Stimulated activated CD4-positive, alpha-beta T cell treated with anti-CD3 and anti-CD28 coated beads, TNF-alpha, amount 100 ng/mL, for 4 hours (primary cell): ENCODE measurements at places on chromosomes 12 and 14.

- DNase-seq = no peak
These were observed 11.7 kb upstream of the OASL start for GRCh38 chr12:121050725-121051124.

GRCh38 chr14:80618751-80619329 lies 322.7 kb downstream of the CEP128 start:
- DNase-seq = no peak

DNA sequence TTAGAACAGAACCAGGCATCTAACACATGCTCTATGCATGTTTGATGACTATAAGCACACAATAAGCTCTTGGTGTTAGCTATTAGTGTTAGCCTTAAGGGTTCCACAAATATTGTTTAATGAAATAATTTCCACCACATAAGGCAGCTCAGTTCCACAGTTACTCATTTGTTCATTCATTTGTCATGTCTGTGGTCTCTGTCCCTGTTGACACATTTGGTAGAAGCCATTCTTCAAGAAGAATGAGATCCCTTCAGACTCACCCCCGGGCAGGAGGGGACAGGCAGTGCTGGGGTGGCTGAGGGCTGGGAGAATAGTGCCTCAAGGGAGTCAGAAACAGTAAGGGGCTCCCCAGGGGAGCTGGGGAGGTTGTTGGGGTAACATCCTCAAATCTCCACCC lies 3.7 kb upstream of the FAIM2 start:
- no peak for DNase-seq

DNA sequence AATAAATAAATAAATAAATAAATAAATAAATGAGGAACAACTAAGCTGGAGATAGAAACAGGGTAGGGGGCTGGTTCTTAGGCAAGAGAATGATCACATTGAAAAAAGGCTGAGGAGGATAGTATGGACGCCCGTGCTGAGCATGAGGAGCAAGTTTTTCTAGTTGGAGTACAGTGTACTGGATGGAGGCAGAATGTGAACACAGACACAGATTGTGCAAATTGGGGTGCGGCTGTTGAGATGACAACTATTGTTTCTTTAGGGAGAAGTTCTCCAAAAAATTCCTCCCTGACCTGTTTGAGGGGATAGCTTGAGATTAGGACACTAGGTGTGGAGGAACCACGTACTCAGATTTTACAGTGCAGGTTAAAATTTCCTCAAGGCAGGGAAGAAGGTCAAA lies 979 bp upstream of the BIN2 start:
- no peak for DNase-seq

GRCh38 chr12:113997365-113997764 lies 31.2 kb upstream of the RBM19 start:
- DNase-seq = no peak

- DNase-seq = no peak
These were observed 66.7 kb upstream of the PNMA1 start for GRCh38 chr14:73780896-73781295.

DNA sequence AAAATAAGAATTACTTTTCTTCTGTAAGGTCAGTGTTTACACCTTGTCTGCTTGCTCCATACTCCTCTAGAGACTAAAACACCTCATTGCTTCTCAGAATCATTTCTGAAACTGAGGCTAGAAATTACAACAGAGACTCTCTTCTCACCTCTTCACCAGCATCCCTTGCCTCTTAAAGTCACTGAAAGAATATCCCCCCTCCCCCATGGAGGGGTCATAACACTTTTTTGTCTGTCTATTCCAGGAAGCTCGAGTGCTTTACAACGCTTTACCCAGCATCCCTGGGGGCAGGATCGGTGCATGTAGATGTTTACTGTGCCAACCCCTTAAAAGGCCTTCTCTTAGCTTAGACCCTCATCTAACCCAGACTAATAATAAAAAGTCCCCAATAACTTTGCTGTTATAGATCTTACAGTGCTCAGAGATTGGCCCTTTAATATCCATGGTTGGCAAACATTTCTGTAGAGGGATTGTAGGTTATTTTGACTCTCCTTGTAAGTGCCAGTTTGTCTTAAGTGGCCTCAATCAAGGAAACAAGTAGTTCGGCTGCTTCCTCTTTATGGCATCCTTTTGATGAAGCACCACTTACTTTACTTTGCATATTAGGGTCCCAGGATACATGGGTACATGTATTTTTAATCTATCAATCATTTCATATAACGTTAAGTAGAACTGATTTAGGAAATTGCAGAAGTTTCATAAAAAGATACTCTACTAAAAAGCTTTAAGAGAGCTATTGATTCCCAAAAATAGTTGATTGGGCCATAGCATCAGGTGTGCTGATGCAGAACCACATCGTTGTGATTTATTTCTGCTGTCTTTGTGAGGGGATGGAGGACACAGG lies 29.3 kb downstream of the PRKCH start:
- no peak for DNase-seq

GRCh38 chr14:68020999-68021663 lies 201.6 kb downstream of the RAD51B start:
- no peak for DNase-seq

DNA sequence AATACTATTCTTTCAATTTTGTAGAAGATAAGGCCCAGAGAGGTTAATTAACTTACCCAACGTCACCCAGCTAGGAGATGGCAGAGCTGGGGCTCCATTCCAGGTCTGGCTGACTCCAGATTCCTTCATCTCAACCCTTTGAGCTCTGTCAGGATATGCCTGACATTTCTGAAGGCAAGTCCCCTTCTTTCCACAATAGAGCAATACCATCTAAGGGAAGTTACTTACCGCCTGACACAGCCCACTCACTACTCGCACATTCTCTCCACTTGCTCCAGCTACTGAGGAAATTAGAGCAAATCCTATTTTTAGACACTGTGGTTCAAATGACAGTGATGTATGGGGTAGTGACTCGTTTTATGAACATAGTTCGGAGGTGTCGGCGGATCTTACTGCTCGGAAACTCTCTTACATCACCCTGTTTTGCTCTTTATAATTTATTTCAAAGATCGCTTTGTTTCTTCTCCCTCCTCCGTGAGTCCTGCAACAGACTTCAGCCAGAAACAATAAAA lies 2.0 kb upstream of the WSCD2 start:
- no peak for DNase-seq

DNA sequence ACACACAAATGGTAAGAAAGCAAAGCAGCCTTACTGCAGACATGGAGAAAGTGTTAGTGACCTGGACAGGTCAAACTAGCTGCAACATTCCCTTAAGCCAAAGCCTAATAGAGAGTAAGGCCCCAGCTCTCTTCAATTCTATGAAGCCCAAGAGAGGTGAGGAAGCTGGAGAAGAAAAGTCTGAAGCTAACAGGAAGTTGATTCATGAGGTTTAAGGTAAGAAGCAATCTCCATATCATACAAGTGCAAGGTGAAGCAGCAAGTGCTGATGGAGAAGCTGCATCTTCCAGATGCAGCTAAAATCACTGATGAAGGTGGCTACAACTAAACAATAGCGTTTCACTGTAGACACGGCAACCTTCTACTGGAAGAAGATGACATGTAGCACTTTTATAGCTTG lies 53.5 kb downstream of the PPP1R12A start:
- DNase-seq = no peak

DNA sequence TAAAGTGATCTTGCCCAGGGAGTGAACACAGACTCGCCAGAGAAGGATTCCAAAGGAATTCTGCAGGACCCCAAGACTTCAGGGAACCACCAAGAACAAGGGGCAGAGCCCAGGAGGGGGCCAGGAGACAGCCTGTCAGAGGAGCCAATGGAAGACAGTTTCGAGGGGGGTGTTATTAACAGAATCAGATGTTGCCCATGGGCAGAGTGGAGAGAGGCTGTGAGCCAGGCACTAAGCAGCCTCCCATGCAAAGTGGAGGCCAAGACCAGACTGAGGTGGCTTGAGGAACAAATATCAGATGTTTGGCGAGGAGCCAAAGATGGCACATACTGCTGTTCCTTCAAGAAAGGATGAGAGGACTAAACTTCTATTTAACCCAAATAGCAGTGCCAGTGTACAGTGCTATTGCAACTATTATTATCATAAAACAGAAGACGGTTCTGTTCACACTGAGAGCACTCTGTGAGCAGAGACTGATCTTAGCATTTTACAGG lies 12.6 kb downstream of the APPL2 start:
- DNase-seq = no peak

GRCh38 chr12:53052419-53053217 lies 2.8 kb downstream of the TNS2 start:
- DNase-seq = no peak

GRCh38 chr14:37048666-37049071 lies 123.7 kb downstream of the SLC25A21 start:
- no peak for DNase-seq

DNA sequence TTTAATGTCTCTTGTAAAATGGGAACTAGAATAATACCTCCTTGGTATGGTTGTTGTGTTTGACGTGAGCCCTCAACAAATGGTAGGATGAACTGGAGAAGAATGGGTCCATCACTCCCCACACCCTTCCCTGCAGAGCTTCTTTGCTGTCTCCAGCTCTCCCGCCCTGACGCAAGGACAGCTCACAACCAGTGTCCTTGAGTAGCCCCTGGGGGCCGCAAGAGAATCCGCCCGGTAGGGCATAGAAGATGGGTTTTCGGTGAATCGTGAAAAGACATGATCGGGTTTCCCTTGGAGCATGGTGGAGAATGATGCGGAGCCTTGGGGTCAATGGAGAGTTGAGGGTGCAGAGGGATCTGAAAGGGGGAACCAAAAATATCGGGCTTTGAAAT lies 6.1 kb upstream of the PAX9 start:
- no peak for DNase-seq

GRCh38 chr12:57893431-57894353 lies 47.2 kb upstream of the CTDSP2 start:
- DNase-seq = no peak
